Fibroblast of skin of left biceps (primary cell): ENCODE measurements at places on chromosomes 1 and 21.

- DNase-seq = no peak
These were observed 40.1 kb downstream of the TMED5 start for GRCh38 chr1:93140106-93140505.

DNA sequence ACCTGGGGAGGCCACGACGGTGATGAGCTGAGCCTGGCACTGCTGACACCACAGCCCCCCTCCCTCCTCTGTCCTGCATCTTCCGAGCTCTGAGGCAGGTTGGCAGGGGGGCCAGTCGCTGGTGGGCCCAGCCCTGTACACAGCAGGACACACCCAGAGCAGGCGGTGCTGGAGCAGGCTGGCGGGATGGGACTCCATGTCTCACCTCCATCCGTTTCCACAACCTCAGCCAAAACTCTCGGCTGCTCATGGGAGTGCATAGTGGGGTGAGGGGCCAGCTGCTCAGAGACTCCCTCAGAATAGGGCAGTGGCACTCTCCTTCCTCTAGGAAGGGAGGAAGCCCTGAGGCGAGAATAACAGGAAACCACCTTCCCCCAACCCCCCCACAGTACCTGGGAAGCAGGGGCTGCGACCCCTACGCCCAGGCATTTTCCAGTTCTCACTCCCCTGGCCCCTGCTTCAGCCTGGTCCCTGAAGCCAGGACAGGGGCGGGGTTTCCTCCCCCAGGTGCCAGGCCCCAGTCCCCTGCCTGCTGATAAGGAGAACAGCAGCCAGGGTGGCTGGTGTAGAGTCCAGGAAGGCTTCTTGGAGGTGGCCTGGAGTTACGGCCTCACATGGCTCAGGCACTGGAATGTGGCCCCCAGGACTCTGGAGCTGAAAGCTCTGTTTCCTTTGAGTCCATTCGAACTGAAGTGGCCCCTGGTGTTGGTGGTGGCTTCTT lies 3.2 kb upstream of the IBA57 start:
- DNase-seq = no peak

- no peak for DNase-seq
These were observed 93.3 kb upstream of the COG2 start for GRCh38 chr1:230548997-230549396.

GRCh38 chr21:45264912-45265515 lies 22.7 kb downstream of the POFUT2 start:
- DNase-seq = no peak

- no peak for DNase-seq
These were observed 99.6 kb upstream of the CDC42BPA start for GRCh38 chr1:227417756-227418480.

DNA sequence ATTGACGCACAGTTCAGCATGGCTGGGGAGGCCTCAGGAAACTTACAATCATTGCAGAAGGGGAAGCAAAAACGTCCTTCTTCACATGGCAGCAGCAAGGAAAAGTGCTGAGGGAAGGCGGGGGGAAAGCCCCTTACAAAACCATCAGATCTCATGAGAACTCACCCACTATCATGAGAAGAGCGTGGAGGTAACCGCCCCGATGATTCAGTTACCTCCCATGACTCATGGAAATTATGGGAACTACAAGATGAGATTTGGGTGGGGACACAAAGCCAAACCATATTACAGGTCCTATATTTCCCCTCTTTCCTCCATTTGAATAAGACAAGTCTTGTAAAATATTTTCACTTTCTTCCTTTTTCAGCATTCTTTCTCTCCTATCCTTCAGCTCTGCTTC lies 7.7 kb upstream of the TTLL7 start:
- DNase-seq = no peak

DNA sequence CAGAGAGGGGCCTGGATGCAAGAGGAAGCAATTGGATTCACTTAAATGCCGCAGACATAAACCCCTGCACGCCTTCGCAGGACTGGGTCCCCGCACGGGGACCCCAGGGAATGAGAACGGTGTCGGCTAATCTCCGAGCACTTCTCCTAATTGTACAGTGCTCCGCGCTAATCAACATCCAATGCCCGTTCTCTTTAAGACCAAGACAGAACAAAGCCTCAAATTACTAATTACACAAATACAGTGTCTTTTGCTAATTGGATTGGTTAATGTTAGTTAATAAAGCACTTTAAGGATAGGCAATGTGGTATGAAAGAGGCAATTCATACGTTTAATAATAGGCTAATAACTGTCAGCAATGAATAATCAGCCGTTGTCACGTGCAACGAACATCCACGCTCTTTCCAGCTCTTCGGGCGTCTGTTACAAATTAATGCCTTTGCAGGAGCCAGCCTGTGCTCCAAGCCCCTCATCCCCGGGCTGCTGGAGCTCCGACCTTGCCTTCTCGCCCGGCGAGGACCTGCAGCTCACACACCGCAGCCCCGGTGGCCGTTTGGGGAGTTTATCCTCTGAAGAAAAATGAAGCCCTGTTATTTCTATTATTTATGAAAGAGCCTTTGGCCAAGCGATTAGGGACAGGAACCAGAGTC lies 157.8 kb downstream of the PRDM16 start:
- no peak for DNase-seq

- DNase-seq = no peak
These were observed 126.1 kb downstream of the LIPI start for GRCh38 chr21:14084701-14085100.
